Dermis blood vessel endothelial cell (primary cell): ENCODE measurements at places on chromosomes 16 and 17. TPM values are rescaled to one million over a fixed set of nuclear protein-coding genes. Genes with fewer than 3 reads are reported as not detected.
A peak's percentile ranks its signal among the peaks of the same experiment; 100 is the strongest.

DNA sequence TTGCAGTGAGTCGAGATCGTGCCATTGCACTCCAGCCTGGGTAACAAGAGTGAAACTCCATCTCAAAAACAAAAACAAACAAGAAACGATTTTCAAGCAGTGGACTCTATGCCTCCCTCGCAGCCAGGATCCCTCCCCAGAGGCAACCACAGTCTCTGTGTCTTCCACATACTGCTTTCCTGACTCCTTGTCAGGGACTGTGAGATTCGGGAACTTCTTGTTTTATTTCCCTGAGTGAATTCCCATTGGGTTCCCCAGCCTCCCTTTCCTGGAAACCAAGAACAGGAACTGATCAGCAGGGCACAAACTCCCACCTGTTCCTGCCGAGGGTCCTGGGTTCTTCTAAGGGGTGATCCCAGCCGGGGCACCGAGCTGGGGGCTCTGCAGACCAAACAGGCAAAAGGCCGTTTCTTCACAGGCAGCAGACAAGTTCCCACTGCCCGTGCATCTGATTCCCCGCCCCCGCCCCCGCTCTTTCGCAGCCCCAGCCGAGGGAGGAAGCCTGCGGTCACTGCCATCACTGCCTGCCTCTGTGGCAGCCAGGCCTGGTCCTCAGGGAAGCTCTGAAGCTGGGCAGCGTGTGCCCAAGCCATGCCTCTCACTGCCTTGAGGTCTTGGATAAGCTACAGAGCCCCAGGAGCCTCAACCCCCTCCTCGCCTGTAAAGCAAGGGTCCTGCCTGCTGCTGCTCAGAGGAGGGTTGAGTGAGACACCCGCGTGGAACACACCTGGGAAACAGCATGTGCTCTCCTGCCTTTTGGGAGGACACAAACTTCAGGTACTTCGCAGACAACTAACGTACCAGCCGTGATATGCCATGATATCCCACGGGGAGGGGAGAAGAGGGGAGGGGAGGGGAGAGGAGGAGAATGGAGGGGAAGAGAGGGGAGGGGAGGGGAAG lies 5.5 kb upstream of the PIEZO1 start:
- DNase-seq, result peak; percentile 41

GRCh38 chr16:89138843-89139520 lies 32.6 kb upstream of the CDH15 start:
- DNase-seq, result no peak

- peak; percentile 26 for DNase-seq
Observed at GRCh38 chr17:31564883-31565301, 173.4 kb downstream of the RAB11FIP4 start.

The EPX gene
- total RNA-seq, result not detected in 2 replicates
